ENCODE measurements at places on chromosomes 7 and 10.

- no peak for DNase-seq
Measured at GRCh38 chr10:63164166-63164623, 31.1 kb downstream of the NRBF2 start.

- DNase-seq = no peak
Measured at GRCh38 chr7:48083114-48083830, 5.8 kb upstream of the UPP1 start.

DNA sequence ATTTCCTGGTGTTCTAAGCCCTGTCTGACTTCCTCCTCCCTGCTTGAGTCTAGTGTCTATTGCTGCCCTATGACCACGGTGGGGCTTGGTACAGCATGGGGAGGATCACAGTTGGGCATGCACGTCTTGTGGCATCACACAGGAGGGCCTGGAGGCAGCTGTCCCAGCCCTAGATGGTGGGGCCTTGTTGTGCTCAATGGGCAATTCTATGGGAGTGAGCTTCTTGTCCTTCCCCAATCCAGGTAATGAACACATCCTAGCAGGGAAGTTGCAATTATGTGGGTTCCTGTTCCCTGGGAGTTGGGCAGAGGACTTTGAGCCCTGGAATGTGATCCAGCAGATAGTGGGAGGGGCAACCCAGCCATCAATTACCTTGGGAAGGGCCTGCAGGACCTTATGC is 10.8 kb upstream of the FAM3C start:
- DNase-seq = no peak

DNA sequence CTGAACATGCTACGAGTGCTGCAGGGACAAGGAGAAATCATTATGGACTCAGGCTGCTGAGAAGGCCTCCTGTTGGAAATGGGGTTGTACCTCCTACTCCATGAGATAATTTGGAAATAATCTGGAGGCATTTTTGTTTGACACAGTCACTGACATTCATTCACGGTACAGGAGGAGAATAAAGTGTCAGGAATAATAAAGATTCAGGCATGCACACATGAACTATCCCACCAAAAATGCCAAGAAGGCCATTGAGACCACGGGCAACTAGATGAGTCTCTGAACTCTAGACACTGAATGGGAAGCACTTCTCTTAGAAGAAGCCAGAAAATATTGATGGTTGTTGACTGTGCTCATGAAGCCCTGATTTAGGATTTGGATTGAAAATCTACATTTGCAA is 220.9 kb upstream of the HABP2 start:
- no peak for DNase-seq

- peak; percentile 38 for DNase-seq
Measured at GRCh38 chr7:7969306-7970236, 975 bp downstream of the GLCCI1 start.

DNA sequence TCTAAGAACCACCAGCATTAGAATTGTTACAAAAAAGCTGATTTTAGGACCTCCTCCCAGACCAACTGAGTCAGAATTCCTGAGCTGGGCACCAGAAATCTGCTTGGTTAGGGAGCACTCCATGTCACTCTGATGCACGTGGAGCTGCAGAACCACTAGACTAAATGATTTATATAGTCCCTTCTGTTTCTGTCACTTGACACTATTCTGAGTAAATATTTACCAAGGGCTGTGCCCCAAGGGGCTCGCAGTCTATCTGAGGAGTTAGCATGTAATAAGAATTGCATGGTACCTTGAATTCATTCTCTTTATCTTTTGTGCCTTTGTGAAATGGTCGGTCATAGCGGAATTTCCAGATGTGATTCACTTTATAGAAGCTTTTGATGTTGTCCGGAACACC is 196.0 kb upstream of the IMMP2L start:
- DNase-seq = no peak

DNA sequence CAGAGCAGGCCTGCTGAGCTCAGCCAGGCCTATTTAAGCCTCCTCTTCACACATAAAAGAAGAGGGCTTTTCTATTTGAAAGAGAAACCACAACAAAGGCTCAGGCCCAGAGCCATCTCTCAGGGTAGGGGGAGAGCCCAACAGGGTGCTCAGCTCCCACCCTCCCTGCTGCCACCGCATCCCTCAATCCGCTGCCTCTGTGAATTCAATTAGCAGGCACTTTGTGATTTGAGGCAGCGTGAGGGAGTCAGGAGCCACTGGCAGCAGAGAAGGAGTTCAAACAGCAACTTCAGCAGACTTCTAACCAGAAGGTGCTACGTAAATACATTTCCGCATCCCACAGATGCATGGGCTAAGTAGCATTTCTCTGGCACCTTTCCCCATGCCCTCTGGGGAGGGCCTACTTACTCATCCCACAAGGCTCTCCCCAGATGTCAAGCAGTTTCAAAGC is 45.2 kb downstream of the LRRC20 start:
- DNase-seq = no peak

- DNase-seq = no peak
Measured at GRCh38 chr7:16571941-16572340, 45.3 kb downstream of the LRRC72 start.

DNA sequence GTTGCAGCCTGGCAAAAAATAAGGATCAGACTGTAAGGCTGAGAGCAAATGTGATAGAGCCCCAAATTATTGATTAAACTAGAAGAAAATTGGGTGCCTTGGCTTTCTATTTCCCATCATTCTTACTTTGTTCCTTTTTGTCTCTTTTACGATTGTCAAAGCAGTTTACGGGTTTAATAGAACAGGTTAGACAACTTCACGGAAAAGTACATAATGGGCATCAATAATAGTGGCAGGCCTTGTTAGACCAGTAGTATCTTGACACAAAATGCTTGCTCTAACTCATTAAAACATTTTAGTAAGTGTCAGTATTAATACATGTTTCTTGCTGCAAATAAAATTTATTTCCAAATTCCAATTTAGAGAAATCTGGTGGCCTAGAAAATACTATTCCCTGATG is 14.5 kb upstream of the GGCT start:
- DNase-seq = no peak

GRCh38 chr7:155166673-155167370 is 96.7 kb downstream of the HTR5A start:
- peak; percentile 41 for DNase-seq

DNA sequence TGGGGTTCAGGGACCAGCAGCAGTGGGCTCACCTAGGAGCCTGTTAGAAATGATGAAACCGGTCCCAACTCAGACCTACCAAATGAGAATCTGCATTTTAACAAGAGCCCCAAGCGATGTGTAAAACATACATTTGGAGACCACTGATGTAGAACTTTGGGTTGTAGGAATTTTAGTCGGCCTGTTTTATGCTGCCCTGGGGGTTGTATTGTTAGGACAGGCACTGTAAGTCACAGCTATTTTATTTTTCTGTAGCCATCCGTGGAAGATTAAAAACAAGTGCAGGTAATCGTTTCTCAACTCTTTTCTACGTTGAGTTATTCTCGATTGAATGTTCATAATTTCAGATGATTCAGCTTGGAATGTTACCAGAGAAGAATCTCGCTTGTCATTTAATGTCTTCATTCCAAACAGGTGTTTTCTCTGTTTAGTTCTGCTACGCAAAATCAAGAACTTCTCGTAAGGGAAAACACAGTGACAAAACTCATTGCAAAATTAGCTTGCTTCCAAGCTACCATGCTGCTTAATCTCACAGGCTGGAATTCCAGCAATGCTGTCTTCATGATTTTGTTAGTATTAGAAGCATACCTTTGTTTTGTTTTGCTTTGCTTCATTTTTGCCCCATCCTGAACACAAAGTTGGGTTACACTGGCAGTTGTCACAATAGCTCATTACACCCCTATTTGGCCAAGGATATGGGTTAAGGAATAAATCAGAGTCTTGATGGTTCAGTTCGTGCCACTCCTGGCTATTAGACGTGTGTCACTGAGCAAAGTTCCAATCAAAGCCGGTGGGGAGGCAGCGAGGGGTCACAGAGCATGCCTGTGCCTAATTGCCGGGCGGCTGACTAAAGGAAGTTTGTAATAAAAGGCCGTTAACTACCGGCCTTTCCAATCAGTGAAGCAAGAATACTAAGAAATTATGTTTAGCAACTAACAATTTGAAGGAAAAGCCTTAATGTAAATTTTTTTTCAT is 676.9 kb downstream of the GATA3 start:
- DNase-seq = no peak

DNA sequence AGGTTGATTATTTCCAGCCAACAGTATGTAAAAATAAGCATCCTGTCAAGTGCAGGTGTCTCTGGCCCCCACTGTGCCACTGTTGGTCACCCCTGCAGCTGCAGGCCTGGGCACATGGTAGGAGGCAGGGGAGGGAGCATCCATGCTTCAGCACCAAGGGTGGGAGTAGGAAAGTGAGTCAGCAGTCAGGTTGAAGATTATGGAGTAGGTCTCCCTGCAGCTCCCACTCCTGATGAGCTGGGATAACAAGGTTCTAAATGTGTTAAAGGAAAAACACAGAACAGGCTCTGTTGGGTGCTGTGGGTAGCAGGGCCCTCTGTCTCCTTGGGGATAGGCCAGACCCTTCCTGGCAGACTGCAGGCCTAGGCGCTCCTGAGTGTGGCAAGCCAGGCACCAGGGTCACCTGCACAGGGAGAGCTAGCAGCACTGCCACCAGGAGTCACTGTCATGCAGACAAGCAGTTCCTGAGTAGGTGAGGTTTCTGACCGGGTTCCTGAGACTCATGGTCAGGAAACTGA is 59.3 kb downstream of the NUDCD3 start:
- DNase-seq = no peak

- DNase-seq = no peak
Measured at GRCh38 chr10:96309628-96310320, 5.5 kb downstream of the DNTT start.

DNA sequence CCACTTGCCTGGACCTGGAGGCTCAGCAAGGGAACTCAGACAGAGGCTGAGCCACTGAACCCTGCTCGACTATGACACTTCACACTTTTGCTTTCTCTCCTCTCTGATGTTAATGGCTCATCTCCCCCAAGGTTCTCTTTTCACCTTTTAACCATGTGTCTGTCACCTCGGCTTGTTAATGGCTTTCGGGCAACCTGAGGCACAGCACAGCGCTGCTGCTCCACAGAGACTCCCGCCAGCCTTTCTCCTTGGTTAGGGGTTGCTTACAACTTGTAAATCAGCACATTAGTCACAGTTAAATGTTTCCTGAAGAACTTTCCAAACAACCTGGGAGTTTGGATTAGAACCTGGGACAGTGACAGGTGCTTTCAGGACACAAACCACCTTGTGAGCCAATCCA is 136.2 kb upstream of the TBX20 start:
- DNase-seq = no peak

DNA sequence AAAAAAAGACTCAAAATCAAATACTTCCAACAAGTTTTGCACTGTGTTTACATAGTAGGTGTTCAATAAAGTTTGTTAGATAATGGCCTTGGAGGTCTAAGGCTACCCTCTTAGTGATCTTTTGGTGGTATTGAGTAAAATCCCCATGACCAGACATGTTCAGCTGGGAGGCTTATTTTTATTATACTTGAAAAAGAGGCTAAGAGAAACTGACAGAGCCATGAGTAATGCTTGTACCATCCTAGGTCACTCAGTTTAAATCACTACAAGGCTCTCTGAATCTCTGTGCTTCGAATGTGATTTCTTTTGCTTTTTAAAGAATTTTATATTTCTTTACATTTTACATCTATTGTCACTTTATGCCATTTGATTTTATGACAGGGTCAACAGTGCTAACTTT is 90.5 kb downstream of the TWIST1 start:
- DNase-seq = no peak

- no peak for DNase-seq
Measured at GRCh38 chr7:92934096-92934495, 97.7 kb upstream of the CDK6 start.

GRCh38 chr7:45919993-45920459 is 1.0 kb downstream of the IGFBP3 start:
- DNase-seq = no peak

- no peak for DNase-seq
Measured at GRCh38 chr7:94909179-94909466, 1.7 kb downstream of the PPP1R9A start.
